ENCODE measurements at places on chromosomes 5 and 9.

GRCh38 chr5:34959323-34959722 is 30.0 kb downstream of the DNAJC21 start:
- no peak for DNase-seq

DNA sequence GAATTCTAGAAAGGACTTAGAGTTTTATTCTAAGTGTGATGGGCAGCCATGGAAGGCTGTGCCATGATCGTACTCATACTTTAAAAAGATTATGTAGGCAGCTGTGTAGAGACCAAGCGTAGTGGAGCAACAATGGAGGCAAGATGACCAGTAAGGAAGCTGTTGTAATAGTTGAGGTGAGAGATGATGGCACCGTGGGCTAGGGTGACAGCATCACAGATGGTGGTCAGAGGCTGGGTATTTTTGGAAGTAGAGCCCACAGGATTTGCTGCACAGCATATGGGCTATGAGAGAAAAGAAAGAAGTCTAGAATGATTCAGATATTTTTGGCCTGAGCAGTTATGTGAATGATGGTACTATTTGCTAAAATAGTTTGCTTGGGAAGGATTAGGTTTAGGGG is 7.7 kb downstream of the ARHGAP26 start:
- no peak for DNase-seq

GRCh38 chr5:10315824-10316509 is 8.3 kb upstream of the CMBL start:
- no peak for DNase-seq

GRCh38 chr9:116151966-116152381 is 1.6 kb upstream of the PAPPA start:
- DNase-seq: no peak

GRCh38 chr5:132684491-132684890 is 10.7 kb downstream of the IL4 start:
- DNase-seq: no peak

DNA sequence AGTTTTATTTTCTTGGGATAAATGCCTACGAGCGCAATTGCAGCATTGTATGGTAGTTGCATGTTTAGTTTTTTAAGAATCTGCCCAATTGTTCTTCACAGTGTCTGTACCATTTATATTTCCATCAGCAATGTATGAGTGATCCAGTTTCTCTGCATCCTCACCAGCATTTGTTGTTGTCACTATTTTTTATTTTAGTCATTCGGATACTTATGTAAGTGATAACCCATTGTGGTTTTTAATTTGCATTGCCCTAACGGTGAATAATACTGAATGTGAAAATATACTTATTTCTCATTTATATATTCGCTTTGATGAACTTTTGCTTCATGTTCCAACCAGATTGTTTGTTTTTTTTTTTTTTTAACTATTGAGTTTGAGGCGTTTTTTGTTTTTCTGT is 33.7 kb upstream of the PWWP2A start:
- no peak for DNase-seq

DNA sequence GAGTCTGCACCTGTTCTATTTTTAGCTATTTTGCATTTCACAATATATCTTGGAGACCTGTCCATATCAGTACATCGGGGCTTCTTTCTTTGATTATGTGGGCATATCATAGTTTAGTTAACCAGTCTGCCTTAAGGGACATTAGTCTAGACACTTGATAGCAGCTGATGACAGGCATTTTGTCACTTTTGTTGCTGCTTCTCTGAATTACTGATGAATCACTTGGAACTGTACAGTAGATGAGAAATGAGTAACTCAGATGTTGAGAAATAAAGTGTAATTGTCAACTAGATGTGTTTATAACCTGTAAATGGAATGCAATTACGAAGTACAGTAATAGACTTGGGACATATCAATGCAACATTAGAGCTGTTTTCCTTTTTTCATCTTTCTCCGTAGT is 7.1 kb downstream of the ZFP2 start:
- no peak for DNase-seq

DNA sequence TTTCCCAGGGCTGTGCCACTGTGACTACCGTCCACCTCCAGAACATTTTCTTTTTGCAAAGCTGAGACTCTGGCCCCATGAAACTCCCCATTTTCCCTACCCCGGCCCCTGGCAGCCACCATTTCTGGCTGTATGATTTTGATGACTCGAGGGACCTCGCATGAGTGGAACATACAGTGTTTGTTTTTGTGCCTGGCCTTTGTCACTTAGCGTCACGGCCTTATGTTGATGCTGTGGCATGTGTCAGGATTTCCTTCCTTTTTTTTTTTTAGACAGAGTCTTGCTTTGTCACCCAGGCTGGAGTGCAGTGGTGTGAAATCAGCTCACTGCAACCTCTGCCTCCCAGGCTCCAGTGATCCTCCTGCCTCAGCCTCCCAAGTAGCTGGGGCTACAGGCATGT is 42.7 kb downstream of the ASS1 start:
- no peak for DNase-seq

GRCh38 chr5:149913436-149914419 is 30.9 kb downstream of the PDE6A start:
- DNase-seq: no peak

DNA sequence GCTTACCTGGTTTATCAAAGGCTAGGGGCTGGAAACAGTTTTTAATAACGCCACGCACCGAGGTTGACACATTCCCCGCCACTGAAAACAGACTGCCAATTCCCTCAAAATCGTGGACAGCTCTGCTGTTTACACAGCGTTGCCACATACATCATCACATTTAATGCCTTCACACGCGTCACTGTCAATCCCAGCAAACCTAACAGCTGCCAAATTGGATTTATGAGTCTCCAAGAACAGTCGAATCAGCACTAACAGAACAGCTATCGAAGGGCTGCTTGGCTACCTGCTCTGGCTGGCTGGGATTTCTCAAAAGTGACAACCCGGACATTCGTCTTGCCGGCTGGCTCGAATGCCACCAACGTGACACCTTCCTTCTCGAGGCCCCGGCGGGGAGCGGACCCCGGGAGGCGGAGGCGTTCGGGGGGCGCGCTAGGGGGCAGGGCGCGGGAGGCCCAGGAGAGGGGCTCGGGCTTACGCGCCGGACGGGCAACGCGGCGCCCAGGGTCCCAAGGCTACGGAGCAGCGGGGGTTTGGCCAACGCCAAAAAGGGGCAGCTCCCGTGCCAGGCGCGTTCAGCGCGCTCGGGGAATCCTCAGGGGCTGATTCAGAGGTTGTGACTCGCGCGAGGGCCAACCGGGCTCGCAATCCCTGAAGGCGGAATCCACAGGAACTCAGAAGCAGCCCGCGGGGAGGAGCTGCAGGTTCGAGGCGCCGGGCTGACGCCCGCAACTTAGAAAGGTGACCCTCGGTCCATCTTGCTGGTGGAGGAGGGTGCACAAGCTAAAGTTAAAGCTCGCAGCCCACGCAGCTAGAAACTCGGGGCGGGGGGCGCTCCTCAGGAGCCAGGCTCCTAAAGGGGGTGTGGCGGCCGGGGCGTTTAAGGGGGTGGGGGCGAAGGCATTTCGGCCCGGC is 1.2 kb downstream of the CDC14B start:
- no peak for DNase-seq

GRCh38 chr5:156423597-156423996 is 96.6 kb downstream of the SGCD start:
- DNase-seq: no peak

DNA sequence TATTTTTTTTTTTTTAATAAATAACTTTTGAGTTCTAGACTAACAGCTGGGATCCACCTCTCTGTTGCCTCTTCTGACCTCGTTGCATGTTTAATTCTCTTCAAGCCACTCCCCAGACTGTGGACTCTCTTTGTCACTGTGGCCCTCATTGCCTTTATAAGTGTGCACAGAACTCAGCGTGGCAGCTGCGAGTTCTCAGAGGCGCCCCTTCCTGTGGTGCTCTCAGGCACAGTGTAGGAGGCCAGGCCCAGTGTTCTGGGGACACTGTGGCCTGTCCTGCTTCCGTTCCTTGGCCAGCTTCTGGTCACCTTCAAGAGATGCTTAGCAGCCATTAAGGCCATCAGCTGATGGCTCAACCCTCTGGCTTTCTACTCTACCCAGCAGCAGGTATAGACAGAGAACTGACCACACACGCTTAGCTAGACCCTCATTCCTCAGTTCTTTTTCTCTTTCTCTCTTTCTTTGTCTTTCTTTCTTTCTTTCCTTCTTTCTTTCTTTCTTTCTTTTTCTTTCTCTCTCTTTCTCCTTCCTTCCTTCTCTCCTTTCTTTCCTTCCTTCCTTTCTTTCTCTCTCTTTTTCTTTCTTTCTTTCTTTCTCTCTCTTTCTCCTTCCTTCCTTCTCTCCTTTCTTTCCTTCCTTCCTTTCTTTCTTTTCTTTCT is 27.7 kb downstream of the STC2 start:
- no peak for DNase-seq

DNA sequence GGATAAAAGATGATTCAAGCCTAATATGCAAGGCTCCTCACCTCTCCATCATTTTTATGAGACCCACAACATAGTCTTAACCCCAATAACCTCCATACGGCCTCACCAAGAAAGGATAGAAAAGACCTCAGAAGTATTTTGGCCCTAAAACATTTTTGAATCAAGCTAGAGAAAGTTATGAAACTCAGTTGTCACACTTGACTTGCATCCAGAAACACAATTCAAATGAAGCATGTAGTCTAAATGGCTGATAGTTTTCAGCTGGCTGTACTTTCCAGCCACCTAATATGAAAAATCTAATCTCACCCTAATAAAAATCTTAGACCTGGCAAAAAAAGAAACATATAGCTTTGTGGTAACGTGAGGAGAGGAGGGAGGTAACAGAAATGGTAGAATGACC is 116.1 kb downstream of the ARL15 start:
- DNase-seq: no peak

- no peak for DNase-seq
Measured at GRCh38 chr5:171520300-171521174, 101.1 kb downstream of the FGF18 start.

DNA sequence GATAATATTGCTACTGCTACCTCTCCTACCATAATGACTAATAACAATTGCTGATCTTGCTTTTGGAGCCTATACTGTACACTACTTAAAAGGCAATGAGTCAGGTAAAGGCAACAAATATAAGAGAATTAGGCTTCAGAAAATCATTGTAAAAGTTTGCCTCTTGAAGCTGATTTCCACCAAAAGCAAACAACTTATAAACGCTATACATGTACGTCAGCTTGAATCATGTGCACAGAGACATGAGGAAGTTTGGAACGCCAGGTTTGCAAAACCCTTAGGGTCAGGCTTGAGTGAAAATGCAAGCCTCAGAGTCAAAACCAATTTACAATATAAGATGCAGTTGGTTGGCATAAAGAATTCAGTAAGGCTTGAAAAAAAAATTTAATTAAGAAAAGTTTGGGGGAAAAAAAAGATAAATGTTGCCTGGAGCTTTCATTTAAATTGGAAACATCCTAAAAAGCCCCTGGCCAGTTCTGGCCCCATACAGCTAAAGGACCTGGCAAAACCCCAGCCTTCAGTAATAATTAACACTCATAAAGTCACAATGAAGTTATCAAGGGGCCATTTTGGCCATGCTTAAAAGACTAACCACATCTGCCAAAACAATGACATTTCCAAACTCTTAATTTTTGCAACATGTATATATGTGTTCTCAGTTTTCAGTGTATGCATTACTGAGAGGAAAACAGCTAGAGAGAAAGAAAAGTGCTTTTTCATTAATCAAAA is 181.0 kb upstream of the NFIL3 start:
- DNase-seq: no peak

DNA sequence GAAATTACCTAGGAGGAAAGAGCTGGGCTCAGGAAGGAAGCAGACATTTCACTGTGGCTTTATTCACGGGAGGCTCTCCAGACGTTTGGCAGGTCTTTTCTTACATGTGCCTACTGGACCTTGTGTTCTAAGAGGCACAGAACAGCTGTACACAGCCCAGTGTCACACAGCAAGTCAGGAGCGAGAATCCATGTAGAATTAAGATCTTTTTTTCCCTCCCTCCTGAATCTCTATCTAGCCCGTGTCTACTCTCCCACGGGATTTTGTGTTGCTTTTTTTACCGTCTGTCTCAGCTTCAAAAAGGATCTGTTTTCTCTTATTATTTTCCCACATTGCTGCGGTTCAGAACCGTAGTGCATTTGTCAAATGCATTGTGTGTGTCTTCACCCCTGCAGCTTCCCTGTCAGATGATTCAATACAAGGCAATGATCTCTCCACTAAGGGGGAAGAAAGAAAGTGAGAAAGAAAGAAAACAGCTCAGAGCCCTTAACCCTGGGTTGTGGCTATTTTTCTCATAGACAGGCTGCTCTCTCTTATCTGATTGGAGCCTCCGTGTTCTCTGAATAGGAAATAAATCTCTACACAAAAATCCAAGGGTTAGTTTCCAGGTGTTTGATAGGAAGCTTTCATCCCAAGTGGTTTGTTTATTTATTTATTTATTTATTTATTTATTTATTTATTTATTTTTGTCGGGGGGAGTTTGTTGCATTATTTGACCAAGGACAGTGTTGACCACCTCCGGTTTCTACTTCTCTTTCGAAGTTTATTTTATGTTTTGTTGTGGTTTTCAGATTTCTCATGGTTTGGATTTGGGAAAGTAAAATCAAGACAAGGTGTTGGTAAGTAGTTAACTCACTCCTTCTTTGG is 191.0 kb downstream of the NTRK2 start:
- no peak for DNase-seq

GRCh38 chr5:155082401-155082800 is 68.8 kb downstream of the KIF4B start:
- DNase-seq: no peak

DNA sequence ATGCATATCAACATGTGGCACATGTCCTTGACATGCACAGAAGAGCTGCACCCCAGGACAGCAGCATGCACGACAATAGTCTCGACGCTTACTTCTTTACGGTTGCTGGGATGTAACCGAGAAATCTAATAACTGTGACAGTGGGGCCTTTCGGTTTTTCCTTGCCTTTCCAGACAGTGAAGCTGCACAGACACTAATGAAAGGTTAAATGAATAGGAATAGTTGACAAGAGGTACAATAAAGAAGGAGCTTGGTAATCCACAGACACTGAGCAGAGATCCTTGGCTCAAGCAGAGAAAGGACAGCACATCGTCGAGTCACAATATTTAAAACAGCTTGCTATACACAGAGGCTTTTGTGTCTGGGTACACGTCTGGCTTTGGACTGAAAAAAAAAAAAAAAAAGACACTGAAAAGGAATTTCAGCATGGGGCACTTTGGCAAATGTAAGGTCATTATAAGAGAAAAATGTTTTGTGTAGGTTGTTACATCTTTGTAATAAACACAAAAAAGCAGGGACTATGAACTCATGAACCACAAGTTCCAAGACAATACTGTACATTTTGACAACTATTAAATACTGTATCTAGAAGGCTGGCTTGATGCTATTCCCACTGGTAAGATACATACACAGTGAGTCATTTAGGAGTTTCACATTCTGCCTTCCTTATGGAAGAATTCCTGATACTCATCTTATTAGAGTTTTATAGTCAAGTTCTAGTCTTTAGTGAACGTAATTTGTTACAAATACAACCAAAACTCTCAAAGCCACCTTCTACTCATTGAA is 5.6 kb downstream of the BNC2 start:
- DNase-seq: no peak

GRCh38 chr9:136625101-136626065 is 37.3 kb upstream of the EGFL7 start:
- no peak for DNase-seq

DNA sequence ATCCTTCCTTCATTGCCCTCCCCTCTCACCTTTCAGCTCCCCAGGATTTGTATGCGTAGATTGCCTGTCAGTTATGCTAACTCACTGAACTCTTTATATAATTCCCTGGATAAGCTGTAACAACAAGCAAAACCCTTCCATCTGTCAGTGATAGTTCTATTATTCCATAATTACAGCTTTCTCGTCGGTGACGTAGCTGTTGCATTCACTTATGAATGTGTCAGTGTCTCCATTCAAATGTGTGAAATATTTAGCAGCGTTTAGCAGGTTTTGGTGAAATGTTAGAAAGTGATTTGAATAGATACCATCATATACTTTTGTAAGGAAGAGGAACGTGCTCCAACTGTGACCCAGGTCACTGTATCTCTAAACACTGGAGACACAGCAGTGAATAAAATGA is 45.2 kb downstream of the PIP5K1B start:
- no peak for DNase-seq

All from stimulated activated CD4-positive, alpha-beta T cell treated with anti-CD3 and anti-CD28 coated beads, Interleukin-1b, Interleukin-23, amount 100 ng/mL, for 1 hour (primary cell).